ENCODE measurements at places on chromosomes 13 and 19.

- DNase-seq = no peak
Observed at GRCh38 chr19:35257113-35257461, 8.3 kb downstream of the LSR start.

GRCh38 chr13:97067017-97067895 is 73.0 kb upstream of the OXGR1 start:
- DNase-seq = no peak

DNA sequence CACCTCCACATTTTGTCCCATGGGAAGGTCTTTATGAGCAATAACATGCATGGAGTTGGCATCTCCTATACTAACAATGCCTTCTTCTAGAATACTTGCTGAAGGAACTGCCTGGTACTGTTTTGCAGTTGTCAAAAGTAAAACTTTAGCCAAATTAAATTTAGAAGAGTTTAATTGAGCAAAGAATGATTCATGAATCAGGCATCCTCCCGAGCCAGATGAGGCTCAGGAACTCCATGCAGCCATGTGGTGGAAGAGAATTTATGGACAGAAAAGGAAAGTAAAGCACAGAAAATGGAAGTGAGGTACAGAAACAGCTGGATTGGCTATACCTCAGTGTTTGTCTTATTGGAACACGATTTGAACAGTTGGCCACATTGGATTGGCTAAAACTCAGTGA is 1081.9 kb downstream of the SLITRK1 start:
- DNase-seq = no peak

DNA sequence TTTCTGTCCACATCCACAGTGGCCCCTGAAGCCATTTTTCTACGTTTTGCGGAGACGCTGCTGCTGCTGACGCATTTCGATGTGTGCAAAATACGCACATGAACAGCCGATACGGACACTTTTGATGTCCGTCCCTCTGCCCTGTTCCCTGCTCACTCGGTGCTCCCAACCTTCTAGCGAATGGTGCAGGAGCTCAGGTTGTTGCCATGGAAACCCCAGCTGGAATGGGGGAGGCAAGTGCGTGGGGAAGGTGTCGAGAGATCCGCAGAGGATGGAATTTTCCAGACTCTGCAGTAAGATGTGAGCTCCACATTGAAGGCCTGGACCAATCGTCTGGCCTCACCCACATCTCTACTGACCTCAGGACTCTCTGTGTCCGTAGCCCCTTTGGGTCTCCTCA is 109.2 kb upstream of the USP29 start:
- DNase-seq = no peak

GRCh38 chr19:4088975-4089374 is 22.3 kb upstream of the ZBTB7A start:
- no peak for DNase-seq

DNA sequence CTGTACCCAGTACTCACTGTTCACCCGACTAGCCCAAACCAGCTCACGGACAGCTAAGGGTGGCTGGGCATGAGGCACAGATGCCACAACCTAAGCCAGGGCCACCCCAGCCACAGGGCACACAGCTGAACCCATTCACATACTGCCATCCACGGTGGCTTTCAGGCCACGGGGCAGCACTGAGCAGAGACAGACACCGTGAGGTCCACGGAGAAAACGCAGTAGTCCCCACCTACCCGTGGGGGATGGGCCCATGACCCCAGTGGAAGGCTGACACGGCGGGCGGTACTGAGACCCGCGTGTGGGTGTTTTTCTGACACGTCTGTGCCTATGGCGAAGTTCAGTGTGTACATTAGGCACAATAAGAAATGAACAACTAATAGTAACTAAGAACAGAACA is 25.5 kb downstream of the IZUMO4 start:
- DNase-seq = no peak

DNA sequence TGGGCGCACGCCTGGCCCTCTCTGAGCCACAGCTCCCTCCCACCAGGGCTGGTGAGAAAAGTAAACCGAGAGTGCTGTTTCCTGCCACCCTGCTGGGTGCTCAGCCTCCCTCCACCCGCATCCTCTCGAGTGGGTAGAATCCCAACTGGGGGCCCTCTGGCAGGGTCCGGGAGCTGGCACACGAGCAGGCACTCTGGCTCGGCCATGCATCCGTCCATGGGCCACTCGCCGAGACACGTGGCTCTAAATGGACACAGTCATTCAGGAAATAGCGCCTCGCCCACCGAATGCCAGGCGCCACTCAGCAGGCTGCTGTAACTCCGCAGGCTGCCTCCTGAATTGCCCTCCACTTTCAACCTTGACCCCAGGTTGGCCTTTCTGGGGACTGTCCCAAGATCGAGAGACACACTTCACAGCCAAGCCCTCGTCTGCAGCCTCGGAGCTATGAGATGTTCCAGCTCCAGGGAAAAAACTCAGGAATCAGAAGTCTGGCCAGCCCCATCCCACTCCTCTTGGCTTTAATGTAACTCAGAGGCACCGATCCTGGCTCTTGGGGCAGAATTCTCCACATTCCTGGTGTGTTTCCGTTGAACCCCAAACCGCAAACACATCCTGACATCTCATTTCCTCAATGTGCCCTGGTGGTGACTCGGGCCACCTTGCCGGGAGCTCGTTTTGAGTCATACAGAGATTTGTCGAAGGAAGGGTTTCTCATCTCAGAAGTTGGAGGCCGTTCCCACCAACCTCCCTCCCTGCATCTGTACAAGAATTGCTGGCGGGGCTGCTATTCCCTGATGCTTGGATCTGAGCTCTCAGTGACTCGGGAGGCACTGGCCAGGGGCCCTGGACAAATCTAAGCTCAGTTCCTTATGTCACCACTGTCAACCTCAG is 14.1 kb downstream of the KLF2 start:
- DNase-seq = no peak

- DNase-seq = no peak
Observed at GRCh38 chr13:27619728-27620376, 477 bp downstream of the LNX2 start.

GRCh38 chr13:99636306-99636705 is 135.0 kb downstream of the TM9SF2 start:
- no peak for DNase-seq
